ENCODE measurements at places on chromosomes 7 and 10. TPM values are rescaled to one million over a fixed set of nuclear protein-coding genes. Genes with fewer than 3 reads are reported as not detected.

VIM gene
- total RNA-seq: 2,761 TPM

FKBP14 gene
- total RNA-seq: 5.5 TPM

FBXL13 gene
- 1.9 TPM for total RNA-seq

CYP26C1 gene
- total RNA-seq: not detected

FEZF1 gene
- not detected for total RNA-seq

CPA4 gene
- total RNA-seq: 0.21 TPM

IGF2BP3 gene
- total RNA-seq: 13.7 TPM

SLC26A5 gene
- not detected for total RNA-seq

MRM2 gene
- total RNA-seq: 4.4 TPM

CAV1 gene
- total RNA-seq: 1.5 TPM

SLC29A4 gene
- 0.10 TPM for total RNA-seq

FAM25C gene
- not detected for total RNA-seq

ZNF487 gene
- 13.1 TPM for total RNA-seq

CHST15 gene
- total RNA-seq: 23.9 TPM

KCNH2 gene
- total RNA-seq: 0.94 TPM

TRPV5 gene
- not detected for total RNA-seq

OR13A1 gene
- total RNA-seq: 0.10 TPM

MACROH2A2 gene
- total RNA-seq: 1.2 TPM

TRIM50 gene
- not detected for total RNA-seq

GRIFIN gene
- not detected for total RNA-seq

DPP6 gene
- total RNA-seq: not detected

OR2A42 gene
- total RNA-seq: 0.10 TPM

PURB gene
- total RNA-seq: 27.3 TPM

GBX1 gene
- not detected for total RNA-seq

HDAC9 gene
- 20.9 TPM for total RNA-seq

PPP1R9A gene
- 1.6 TPM for total RNA-seq

FAM237B gene
- total RNA-seq: not detected

ZP3 gene
- total RNA-seq: 1.7 TPM

TMEM225B gene
- 1.4 TPM for total RNA-seq

AKR1C4 gene
- total RNA-seq: 0.21 TPM

MRPS17 gene
- total RNA-seq: 6.4 TPM

DNAJC12 gene
- not detected for total RNA-seq

IQUB gene
- total RNA-seq: 0.52 TPM

PKD1L1 gene
- total RNA-seq: under 0.01 TPM

GPR141 gene
- total RNA-seq: 3.8 TPM

IGFBP1 gene
- not detected for total RNA-seq

ASL gene
- 9.8 TPM for total RNA-seq

TDRD1 gene
- 0.10 TPM for total RNA-seq

NPSR1 gene
- total RNA-seq: not detected

NEUROG3 gene
- total RNA-seq: not detected

EBLN1 gene
- not detected for total RNA-seq

ENKUR gene
- 10.0 TPM for total RNA-seq

CFAP69 gene
- 0.42 TPM for total RNA-seq

ZC3HAV1L gene
- 1.4 TPM for total RNA-seq

LIPJ gene
- not detected for total RNA-seq

TCAF2 gene
- total RNA-seq: 27.3 TPM

MLXIPL gene
- 0.42 TPM for total RNA-seq

IKZF5 gene
- 37.3 TPM for total RNA-seq

GIMAP1 gene
- 10.0 TPM for total RNA-seq

GOLGA7B gene
- total RNA-seq: 1.7 TPM

STAMBPL1 gene
- 42.4 TPM for total RNA-seq

CACNB2 gene
- total RNA-seq: not detected

All from mononuclear cell (primary cell).